Renal cortical epithelial cell (primary cell): ENCODE measurements at places on chromosomes 3 and 15. TPM values are rescaled to one million over a fixed set of nuclear protein-coding genes. Genes with fewer than 3 reads are reported as not detected.

- no peak for DNase-seq
Measured at GRCh38 chr3:47622671-47623461, 44.2 kb upstream of the CSPG5 start.

PAQR9 gene
- total RNA-seq = 0.17 and 0.20 TPM in 2 replicates

LRRC31 gene
- total RNA-seq = 1.2 and 1.8 TPM in 2 replicates

- DNase-seq = no peak
Measured at GRCh38 chr3:107264888-107265287, 112.4 kb upstream of the CCDC54 start.

DNA sequence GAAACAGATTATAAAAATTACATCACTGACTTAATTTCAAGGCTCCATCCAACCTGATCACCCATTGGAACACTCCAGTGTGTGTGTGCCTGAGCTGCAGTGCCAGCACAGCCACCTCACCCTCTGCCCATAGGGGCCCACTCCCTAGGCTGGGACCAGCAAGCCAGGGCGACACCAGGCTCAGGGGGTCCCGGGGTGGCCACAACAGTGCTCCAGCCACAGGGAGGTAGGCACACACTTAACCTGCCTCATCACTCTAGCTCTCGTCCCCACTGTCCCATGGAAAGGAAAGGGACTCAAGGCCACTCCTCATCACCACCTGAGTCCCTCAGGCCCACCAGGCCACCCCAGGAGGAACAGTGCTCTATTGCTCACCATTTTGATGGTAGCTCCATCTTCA, 24.9 kb downstream of the ZXDC start:
- no peak for DNase-seq

TBC1D2B gene
- 14.1 and 23.7 TPM in 2 replicates for total RNA-seq

- no peak for DNase-seq
Measured at GRCh38 chr3:9934235-9934621, 594 bp downstream of the CRELD1 start.

GRCh38 chr3:38332201-38332600, 14.4 kb upstream of the XYLB start:
- DNase-seq = no peak

DNA sequence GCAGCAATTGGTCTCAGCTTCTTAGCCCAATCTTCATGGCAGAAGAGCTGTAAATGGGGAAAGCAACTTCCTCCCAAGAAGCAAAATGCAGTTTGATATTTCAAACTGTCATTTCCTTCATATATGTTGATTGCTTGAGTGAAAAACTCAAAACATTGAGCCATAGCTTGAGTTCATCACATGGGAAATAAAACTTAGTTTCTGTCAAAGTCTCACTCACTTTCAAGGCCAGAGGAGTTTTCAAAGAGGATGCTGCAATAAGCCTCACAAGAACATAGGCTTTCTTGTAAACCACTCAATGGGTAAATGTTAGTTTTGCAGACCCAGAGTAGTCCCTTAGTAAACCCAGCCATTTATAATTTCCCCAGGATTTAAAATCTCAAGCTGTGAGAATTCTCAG, 29.1 kb upstream of the SUCLG2 start:
- no peak for DNase-seq

GRCh38 chr15:27993996-27994780, 104.9 kb downstream of the OCA2 start:
- DNase-seq = no peak

DNA sequence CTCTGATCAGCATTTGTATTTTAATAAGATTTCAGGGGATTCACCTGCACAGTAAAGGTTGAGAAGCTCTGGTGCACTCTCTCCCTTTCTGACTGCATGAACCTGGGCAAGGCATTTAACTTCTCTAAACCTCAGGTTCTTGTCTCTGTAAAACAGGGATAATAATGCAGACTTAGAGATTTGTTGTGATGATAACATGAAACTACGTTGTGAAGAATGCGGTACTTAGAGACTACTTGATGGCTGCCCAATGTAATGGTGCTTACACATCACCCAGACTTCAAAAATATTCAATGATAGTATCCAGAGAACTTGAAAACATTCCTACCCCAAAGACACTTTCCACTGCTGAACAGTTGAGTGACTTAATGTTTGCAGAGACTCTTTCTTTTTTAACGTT, 19.8 kb upstream of the TNFSF10 start:
- peak; percentile 46 for DNase-seq

DNA sequence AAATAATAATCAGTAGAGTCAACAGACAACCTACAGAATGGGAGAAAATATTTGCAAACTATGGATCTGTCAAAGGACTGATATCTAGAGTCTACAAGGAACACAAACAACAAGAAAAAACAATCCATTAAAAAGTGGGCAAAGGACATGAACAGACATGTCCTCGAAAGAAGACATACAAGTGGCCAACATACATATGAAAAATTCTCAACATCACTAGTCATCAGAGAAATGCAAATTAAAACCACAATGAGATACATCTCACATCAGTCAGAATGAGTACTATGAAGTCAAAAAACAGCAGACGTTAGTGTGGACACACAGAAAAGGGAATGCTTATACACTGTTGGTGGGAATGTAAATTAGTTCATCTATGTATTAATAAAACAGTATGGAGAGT, 33.7 kb downstream of the SLC2A2 start:
- no peak for DNase-seq

DNA sequence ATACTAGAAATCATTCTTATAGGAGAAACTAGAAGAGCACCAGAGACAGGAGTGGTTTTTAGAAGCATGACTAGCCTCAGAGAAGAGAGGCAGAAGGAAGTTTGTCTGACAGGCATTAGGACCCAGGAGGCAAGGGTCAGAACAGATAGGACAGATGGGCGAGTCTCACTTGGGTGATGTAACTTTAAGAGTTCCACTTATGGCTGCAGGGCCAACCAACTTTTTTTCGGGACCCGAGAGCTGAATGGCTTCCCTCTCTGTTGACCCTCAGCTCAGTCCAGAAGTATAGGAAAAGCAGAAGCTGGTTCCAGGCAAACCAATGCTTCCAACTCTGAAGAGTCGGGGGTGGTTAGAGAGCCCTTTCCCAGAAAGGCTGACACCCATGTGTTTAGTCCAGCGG, 136.6 kb upstream of the SETMAR start:
- no peak for DNase-seq

- DNase-seq = peak; percentile 84
Measured at GRCh38 chr3:173893066-173893465, 495.5 kb downstream of the NLGN1 start.

CD200R1 gene
- total RNA-seq = 0.17 TPM in 1 of 2 replicates, not detected in the other

- no peak for DNase-seq
Measured at GRCh38 chr3:61439122-61439458, 122.3 kb upstream of the PTPRG start.

TYRO3 gene
- total RNA-seq = 6.1 and 11.3 TPM in 2 replicates

GRCh38 chr3:126668450-126669401, 13.8 kb upstream of the TXNRD3 start:
- DNase-seq = no peak

MRPS22 gene
- total RNA-seq = 78.1 and 116 TPM in 2 replicates

OSBPL10 gene
- 17.0 and 78.3 TPM in 2 replicates for total RNA-seq

ADAMTSL3 gene
- 11.1 and 20.7 TPM in 2 replicates for total RNA-seq

DNA sequence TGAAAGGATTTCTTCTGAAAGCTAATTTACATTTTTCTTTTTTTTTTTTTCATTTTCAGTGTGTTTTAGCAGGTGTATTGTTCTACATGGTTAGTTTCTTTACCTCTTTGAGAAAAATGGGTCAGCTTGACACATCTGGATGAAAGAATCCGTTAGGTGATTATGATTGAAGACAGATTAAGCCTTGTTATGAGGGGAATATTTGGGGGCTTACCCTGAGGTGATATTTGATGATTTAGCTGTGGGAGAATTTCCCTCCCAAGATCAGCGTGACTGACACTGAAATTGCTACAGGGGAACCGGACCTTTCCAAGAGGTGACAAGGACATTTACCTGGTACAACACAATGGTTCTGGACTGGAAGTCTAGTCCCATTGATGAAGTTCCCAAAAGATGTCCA, 147.5 kb downstream of the NFKBIZ start:
- no peak for DNase-seq

HYAL1 gene
- total RNA-seq = 7.3 and 22.8 TPM in 2 replicates

FAM43A gene
- 0.17 and 0.30 TPM in 2 replicates for total RNA-seq

DNA sequence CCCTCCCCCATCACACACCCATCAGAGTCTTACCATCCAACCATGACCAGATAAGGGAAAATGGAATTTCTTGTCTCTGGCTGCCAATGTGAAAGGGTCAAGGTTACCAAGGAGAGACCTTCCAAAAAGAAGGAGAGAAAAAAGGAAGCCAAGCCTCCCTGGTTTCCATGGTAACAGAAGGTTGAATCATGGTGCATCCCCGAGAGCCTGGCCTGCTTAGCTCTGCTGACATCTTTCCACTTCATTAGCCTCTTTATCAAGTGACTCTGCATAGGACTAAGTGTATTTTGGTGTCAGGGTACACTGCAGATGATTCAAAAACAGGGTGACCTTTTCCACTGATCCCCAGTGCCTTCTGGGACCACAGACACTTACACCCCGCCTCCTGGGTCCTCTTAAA, 225.7 kb upstream of the PPP2R3A start:
- no peak for DNase-seq

MOBP gene
- 1.6 TPM in 1 of 2 replicates, not detected in the other for total RNA-seq

PIGZ gene
- total RNA-seq = 3.0 and 3.1 TPM in 2 replicates

KBTBD8 gene
- total RNA-seq = 2.7 and 7.1 TPM in 2 replicates

FAM81A gene
- 0.52 and 1.4 TPM in 2 replicates for total RNA-seq

CISH gene
- 1.9 and 6.4 TPM in 2 replicates for total RNA-seq

DNA sequence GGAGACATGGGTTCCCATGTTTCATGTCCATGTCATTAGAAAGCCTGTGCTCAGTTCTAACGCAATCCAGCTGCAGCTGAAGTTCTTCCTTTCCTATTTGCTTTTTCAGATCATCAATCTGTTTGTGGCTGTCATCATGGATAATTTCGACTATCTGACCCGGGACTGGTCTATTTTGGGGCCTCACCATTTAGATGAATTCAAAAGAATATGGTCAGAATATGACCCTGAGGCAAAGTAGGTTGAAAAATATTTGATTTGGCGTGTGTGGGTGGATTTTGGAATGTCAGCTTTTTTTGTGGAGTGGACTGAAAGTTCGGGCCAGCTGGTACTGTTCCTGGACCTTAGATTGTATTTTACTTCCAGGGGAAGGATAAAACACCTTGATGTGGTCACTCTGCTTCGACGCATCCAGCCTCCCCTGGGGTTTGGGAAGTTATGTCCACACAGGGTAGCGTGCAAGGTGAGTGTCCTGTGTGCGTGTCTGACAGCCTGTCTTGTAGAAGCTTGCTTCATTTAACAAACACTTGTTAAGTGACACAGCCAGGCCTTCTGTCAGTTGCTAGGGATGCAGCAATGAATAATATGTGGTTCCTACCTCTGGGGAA, 69.6 kb downstream of the CHDH start:
- no peak for DNase-seq

DNA sequence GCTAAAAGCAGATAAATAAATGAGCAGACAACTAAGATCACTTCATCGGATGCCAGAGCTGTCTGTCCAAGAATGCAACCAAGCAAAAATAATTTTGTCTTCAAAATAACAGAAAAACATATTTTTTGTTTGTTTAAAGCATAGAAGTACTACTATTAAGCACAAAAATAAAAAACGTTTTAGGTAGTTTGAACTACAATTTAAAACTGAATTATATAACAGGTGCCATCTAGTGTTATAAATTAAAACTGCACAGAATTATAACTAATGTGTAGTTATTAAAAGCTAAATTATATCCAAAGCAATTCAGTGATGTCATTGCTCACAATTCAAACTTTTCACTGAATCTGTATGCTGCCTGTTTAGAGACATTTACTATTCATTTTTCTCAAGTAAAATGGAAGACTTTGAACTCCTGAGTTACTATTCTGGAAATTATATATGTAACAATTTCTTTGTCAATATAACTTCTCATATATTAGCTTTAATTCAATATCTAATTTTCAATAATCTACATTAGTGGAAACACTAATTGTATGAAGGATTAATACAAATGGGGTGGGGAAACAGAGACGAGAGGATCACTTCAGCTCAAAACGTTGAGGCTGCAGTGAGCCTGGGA, 29.5 kb downstream of the LINS1 start:
- DNase-seq = peak; percentile 27

GRCh38 chr3:123058505-123058904, 8.3 kb upstream of the PDIA5 start:
- DNase-seq = no peak

GRCh38 chr15:65310431-65311137, 6.1 kb downstream of the RNU5B-1 start:
- DNase-seq = no peak

TMC3 gene
- total RNA-seq = not detected in 2 replicates

SENP7 gene
- total RNA-seq = 11.1 and 16.4 TPM in 2 replicates

- DNase-seq = no peak
Measured at GRCh38 chr15:63365273-63365680, 16.4 kb downstream of the CA12 start.

GRCh38 chr3:81554388-81554787, 207.1 kb downstream of the GBE1 start:
- peak; percentile 66 for DNase-seq

LIPH gene
- 9.6 and 10.9 TPM in 2 replicates for total RNA-seq

GRCh38 chr15:73573037-73573436, 60.2 kb downstream of the NPTN start:
- DNase-seq = no peak

DNA sequence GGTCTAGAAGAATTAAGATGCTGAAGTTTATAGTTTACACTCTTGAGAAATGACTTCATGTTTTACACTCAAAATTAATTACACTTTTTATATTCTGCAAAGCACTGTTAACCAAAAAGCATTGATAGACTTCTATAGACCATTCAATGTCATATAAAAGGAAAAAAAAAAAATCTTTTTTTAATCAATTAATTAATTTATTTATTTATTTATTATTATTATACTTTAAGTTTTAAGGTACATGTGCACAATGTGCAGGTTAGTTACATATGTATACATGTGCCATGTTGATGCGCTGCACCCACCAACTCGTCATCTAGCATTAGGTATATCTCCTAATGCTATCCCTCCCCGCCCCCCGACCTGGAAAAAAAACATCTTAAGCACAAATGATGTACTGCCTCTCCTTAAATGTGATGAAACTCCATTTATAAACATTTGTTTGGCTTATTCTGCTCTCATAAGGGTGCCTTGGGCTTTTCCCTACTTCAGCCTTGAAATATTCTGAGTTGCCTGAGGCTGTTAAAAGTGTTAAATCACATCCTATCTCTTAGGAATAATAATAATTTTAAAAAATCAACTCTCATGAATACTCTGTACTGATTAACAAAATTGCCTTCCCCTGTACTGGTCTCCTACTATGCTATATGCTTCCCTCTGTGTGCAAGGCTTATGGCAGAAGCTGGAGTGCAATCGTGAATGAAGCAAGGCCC, 466.9 kb downstream of the SOX2 start:
- DNase-seq = no peak

- DNase-seq = no peak
Measured at GRCh38 chr15:66018488-66018797, 149.2 kb downstream of the RAB11A start.
